ENCODE measurements at places on chromosomes 2 and 18. TPM values are rescaled to one million over a fixed set of nuclear protein-coding genes. Genes with fewer than 3 reads are reported as not detected.

The RAD51AP2 gene
- not detected for total RNA-seq

The SP140 gene
- total RNA-seq = 42.7 TPM

The FOXI3 gene
- not detected for total RNA-seq

The TMX3 gene
- 40.8 TPM for total RNA-seq

DNA sequence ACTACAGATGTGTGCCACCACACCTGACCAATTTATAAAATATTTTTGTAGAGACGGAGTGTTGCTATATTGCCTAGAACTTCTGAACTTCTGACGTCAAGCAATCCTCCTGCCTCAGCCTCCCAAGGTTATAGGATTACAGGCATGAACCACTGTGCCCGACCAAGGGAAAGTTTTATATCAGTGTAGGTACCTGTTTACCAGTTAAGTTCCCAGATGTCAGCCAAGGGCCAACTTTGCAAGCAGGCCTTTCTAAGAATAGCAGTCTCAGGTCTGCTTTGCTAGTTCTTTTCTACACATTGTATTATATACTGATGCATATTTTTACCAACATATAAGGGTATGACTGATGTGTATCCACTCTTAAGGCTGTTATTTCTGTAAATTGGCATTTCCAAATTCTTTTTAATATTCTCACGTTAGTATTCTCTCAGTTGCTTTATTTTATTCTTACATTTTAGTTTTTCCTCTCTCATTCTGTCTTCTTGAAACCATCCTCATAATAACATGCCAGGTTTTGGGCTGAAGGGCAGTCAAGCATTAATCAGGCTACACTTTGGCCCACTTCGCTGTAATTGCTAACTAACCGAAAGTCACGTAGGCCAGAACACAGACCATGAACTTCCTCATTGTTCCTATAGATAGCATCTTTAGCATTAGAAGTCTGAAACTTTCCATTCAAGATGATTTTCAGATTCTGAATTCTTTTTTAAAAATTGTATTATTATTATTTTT, 25.0 kb upstream of the CXXC1 start:
- H3K4me3 ChIP-seq = no peak overlapping the region
- no peak overlapping the region for H3K27ac ChIP-seq
- H3K4me1 ChIP-seq = peaks cover 6% of the 10 kb centered on the region
- H3K36me3 ChIP-seq = no peaks in the 10 kb centered on the region
- no peak for DNase-seq
- H3K27me3 ChIP-seq = no peaks in the 10 kb centered on the region

DNA sequence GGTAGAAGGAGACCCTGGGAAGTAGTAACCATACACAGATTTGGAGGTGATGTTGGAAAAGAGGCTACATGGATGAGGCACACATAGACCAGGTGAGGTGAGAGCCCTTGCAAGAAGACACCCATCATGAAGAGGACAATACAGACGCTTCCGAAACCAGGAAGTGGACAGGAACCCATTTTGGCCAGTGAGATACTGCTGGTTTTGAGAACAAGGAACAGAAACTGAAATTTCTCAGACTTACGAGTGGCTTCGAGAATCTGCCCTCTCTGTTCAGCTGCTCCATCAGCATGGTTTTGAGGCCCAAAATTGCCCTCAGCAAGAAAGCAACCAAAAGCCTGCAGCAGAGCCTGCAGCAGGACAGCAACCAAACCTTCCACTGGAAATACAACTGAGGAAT, 479.1 kb upstream of the NRXN1 start:
- H3K27ac ChIP-seq = no peak overlapping the region
- no peak overlapping the region for H3K4me3 ChIP-seq
- H3K36me3 ChIP-seq = no peaks in the 10 kb centered on the region
- no peaks in the 10 kb centered on the region for H3K4me1 ChIP-seq
- H3K27me3 ChIP-seq = no peaks in the 10 kb centered on the region

- no peaks in the 10 kb centered on the region for H3K27me3 ChIP-seq
- no peak overlapping the region for H3K4me3 ChIP-seq
- peaks cover 6% of the 10 kb centered on the region for H3K4me1 ChIP-seq
- no peak overlapping the region for H3K27ac ChIP-seq
- no peaks in the 10 kb centered on the region for H3K36me3 ChIP-seq
Measured at GRCh38 chr2:200787351-200788120, 24.2 kb upstream of the BZW1 start.

GRCh38 chr2:11947956-11948355, 201.5 kb downstream of the LPIN1 start:
- H3K36me3 ChIP-seq = peaks cover 2% of the 10 kb centered on the region
- H3K27ac ChIP-seq = no peak overlapping the region
- H3K27me3 ChIP-seq = no peaks in the 10 kb centered on the region

GRCh38 chr2:47512581-47513083, 109.7 kb downstream of the MSH2 start:
- H3K27ac ChIP-seq = no peak overlapping the region
- H3K4me1 ChIP-seq = peaks cover 5% of the 10 kb centered on the region
- DNase-seq = no peak
- H3K27me3 ChIP-seq = no peaks in the 10 kb centered on the region
- H3K36me3 ChIP-seq = peaks cover 7% of the 10 kb centered on the region
- H3K4me3 ChIP-seq = no peak overlapping the region

- peaks cover 36% of the 10 kb centered on the region for H3K4me1 ChIP-seq
- no peak for DNase-seq
- H3K4me3 ChIP-seq = no peak overlapping the region
- H3K27me3 ChIP-seq = no peaks in the 10 kb centered on the region
Measured at GRCh38 chr2:54975598-54976492, 74.4 kb downstream of the RTN4 start.

GRCh38 chr2:17918789-17919188, 40.3 kb downstream of the KCNS3 start:
- H3K27me3 ChIP-seq = no peaks in the 10 kb centered on the region
- no peaks in the 10 kb centered on the region for H3K4me1 ChIP-seq
- H3K36me3 ChIP-seq = no peaks in the 10 kb centered on the region

DNA sequence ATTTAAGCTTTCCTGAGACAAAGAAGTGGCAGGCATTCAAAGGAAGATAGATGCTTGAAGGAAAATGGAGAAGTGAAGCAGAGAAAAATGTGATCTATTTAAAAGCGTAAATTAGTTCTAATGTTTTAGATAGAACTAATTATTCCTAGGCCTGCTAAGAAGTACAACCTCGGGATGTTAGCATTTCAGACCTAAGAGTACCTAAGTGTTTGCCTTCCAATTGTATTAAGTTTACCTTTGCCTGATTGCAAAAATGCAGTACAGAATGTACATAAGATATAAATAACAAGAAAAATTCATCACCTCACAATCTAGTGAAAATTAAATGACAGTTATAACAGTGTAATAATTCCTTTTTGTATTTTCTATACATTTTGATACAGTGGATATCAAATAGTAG, 71.1 kb upstream of the HNMT start:
- no peaks in the 10 kb centered on the region for H3K4me1 ChIP-seq
- DNase-seq = no peak
- peaks cover 6% of the 10 kb centered on the region for H3K27me3 ChIP-seq
- H3K36me3 ChIP-seq = no peaks in the 10 kb centered on the region
- no peak overlapping the region for H3K27ac ChIP-seq
- H3K4me3 ChIP-seq = no peak overlapping the region

- no peaks in the 10 kb centered on the region for H3K36me3 ChIP-seq
- peaks cover 6% of the 10 kb centered on the region for H3K27me3 ChIP-seq
- no peaks in the 10 kb centered on the region for H3K4me1 ChIP-seq
- H3K27ac ChIP-seq = no peak overlapping the region
Measured at GRCh38 chr2:133765658-133766057, 197.4 kb upstream of the NCKAP5 start.

DNA sequence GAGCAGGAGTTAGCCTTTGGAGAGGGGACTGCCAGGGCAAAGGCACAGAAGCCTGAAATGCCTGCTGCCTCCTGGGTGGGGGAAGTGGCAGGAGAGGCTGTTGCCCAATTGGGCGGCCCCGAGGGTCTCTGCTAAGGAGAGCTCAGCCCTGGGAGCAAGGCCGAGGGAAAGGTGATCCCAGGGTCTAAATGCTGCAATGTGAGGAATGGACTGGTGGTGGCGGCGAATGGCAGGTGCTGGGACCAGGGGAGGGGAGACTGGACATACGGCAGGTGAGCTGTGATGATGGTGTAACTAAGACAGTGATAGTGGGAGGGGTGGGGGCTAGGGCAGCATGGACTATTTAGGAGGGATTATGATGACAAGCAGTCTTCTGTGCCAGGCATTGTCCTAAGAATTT, 104.0 kb downstream of the DYSF start:
- H3K27me3 ChIP-seq = no peaks in the 10 kb centered on the region
- no peak overlapping the region for H3K27ac ChIP-seq

Measured in activated naive CD8-positive, alpha-beta T cell treated with anti-CD3 and anti-CD28 coated beads for 36 hours (primary cell).